ENCODE measurements at places on chromosomes 1 and 21.
A peak's percentile ranks its signal among the peaks of the same experiment; 100 is the strongest.

GRCh38 chr21:42140196-42140934 lies 69.2 kb downstream of the UMODL1 start:
- no peak for DNase-seq

DNA sequence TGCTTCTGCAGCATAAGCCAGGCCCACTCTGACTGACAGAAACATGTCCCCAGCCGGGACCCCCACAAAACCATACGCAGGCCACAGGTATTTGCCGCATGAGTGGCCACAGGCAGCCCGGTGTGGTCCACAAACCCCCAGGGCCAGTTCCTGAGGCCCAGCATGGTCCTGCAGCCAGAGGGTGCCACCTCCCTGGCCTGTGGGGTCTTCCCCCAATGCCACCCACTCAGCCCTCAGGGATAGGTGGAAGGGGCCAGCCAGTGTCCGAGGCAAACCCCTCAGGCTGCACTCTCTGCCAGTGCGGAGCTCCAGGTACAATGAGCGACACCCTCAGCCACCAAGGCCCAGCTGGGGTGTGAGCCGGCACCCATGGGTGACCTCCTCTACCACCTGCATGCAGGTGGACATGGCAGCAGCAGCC lies 43.5 kb downstream of the UBE2G2 start:
- no peak for DNase-seq

DNA sequence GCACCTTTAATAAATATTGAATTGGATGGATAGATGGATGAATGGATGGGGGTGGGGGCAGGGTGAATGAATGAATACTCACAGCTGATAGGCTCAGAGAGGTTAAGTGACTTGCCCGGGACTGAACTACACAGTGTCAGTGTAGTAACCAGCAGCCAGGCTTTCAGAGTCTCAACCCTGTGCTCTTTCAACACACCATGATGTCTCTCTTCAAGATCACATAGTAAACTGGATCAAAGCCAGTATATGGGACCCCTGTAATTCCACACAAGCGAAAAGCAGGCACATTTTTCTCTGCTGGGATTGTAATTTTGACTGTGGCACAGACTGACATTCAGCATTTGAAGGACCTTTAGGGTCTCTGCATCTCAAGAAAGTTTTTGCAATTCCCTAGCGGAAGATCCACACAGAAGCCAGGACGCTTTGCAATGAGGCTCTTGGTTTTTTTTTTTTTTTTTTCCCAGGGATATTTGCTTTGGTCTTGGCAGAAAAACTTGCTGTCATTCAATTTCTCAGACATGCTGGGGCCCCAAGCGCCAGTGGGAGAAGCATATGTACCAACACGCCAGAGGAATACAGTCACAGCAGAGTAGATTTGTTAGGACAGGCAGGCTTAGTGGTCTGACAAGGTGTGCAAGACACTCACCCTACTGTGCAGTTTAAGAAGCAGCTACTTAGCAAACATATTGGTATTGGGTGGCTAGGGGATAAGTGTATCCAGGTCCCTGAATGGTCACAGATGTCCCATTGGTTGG lies 213.1 kb upstream of the CAMK1G start:
- no peak for DNase-seq

DNA sequence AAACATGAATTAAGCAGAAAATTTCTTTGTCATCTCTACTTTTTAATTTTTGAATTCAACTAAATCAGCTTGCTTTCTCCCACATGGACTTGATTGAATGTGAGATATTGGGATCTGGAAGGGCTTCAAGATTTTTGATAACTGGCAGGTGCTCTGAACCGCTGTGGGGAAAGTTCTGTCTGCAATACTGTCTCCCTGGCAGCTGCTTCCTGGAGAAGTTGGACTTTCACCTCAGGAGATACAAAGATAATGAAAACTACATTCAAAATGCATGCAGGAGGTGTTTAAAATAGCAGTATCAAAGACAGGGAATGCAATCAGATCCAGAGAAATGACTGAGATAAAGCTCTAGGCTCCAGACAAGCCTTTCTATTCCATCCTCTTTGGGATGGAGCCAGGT lies 338.3 kb downstream of the NEGR1 start:
- DNase-seq = no peak

GRCh38 chr1:203839081-203839480 lies 22.3 kb upstream of the SNRPE start:
- no peak for DNase-seq

DNA sequence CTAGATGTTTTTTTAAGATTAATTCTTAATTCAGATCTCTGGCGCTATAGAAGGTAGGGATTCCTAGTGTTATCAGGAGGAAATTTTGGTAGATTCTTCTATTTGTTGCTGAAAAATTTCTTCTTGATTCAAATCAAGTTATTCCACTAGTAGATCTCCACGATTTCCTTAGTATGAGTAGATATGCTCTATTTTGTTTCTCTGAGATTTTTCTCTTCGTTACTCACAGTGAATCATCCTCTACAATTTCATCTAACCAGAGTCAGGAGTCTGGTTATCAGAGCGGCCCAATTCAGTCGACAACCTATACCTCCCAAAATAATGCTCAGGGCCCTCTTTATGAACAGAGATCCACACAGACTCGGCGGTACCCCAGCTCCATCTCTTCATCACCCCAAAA lies 18.8 kb upstream of the HAX1 start:
- DNase-seq = no peak

DNA sequence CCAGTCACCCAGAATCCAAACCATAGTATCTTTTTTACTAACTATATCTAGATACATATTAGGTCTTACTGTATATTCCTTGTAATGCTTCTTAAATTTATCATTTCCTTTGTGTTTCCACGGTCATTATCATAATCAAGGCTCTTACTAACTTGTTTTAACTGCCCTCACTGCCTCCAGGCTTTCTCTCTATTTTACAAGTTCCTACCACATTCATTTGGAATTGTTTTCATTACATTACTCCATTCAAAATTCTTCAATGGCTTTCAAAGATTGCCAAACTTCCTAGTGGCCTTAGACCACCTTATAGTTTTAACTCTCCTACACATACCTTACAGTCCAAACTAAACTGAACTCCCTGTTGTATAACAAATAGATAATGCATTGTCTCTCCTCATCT lies 6.3 kb downstream of the HFM1 start:
- DNase-seq = no peak

GRCh38 chr1:244964112-244964971 lies 100.0 kb upstream of the HNRNPU start:
- peak; percentile 27 for DNase-seq

- peak; percentile 81 for DNase-seq
Observed at GRCh38 chr1:28602536-28603439, 10.7 kb downstream of the RAB42 start.

DNA sequence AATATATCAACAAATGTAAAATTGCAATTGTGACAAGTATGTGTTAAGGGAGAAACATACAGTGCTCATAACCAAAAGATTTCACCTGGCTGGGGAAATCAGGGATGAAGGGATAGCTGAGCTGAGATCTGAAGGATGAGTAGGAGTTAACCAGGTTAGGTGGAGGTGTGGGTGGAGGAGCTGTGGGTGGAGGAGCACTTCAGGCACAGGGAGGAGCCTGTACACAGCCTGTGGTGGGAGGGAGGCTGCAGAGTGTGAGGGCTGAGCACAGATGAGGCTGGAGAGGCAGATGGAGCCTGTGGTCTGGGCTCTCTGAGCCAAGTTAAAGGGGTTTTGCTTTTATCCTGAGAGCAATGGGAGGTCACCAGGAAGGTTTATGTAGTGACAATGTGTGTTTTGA lies 111.9 kb downstream of the XCL2 start:
- no peak for DNase-seq

GRCh38 chr1:41396084-41396483 lies 34.9 kb downstream of the FOXO6 start:
- no peak for DNase-seq

DNA sequence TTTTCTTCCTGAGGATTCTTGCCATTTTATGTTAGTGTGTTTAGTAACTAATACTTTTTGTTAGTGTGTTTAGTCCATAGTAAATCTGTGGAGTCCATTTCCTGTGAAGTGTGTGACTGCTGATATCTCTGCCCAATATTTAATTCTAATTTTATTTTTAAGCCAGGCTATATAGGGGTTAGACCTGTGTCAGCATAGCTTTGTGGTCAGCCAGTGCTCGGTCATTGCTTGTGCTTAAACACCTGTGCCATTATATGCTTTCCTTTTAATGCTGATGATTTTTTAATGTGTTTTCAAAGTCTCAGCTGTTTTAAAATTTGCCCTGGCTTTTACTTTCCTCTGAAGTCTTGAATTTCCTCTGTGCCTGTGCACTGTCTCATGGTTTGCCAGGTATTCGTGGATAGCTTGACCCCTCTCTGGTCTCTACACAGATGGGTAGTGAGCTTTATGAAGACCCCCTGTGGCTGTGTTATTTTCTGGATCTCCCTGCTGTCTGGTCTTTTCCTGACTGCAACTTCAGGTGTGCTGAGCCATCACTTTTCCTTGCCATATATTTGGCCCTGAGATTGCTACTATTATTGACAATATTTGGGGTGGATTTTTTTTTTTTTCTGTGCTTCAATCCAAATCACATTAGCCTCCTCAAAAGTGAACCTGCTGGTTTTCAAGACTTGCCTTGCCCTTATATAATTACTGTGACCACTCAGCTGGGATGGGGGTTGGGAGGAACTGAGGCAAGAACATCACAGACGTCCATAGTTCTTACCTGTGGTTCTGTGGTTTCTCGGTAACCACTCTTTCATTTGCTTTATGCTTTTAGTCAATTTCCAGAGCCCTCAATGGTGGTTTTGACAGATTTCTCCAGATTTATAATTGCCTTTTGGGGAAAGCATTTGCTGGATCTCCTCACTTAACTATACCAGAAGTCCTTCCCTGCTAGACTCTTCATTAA lies 59.6 kb downstream of the RPS6KC1 start:
- no peak for DNase-seq

DNA sequence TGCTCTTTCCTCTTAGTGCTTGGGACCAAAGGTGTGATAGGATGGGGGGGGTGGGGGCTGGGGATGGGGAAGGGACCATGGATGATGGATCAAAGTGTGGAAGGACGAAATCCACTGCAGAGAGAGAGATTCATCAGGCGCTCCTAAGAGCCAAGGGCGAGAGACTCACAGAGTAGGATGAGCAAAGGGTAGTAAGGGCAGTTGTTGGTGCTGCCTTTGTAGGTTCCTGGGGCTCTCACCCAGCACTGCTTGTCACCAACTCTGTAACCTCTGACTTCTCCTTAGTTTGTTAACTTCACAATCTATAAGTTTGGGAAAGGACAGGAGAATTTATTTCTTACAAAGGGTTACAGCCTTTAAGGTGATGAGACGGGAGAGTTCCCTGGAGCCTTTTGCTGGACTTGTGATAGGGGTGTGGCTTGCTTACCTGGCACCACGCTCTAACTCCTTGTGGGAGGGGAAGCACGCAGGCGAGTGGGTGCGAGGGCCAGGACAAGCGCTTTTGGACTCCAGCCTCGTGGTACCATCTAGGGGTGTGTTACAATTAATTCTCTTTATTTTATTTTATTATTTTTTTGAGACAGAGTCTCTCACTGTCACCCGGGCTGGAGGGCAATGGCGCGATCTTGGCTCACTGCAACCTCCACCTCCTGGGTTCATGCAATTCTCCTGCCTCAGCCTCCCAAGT lies 1.6 kb upstream of the PDXK start:
- no peak for DNase-seq

DNA sequence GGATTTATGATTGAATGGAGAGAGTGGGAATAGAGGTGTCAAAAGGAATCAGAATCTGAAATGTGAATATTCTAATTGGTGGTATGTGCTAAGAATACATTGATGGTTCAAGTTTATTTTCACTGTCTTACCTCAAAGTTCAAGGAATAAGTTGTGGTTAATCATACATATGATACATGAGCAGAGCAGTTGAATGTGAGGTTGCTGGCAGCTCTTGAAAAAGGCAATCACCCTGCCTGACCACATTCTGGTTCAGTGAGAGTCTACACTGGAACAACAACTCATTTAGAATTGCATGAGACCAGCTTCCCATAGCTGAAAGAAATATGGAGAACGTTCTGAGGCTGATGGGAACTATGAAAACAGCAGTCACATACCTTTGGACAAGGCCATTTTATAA lies 68.3 kb upstream of the ARHGAP29 start:
- no peak for DNase-seq

GRCh38 chr1:62346886-62347285 lies 27.7 kb upstream of the KANK4 start:
- DNase-seq = no peak

GRCh38 chr1:218983433-218983832 lies 190.2 kb upstream of the LYPLAL1 start:
- no peak for DNase-seq

- DNase-seq = no peak
Observed at GRCh38 chr1:238900334-238900865, 486.0 kb upstream of the CHRM3 start.

DNA sequence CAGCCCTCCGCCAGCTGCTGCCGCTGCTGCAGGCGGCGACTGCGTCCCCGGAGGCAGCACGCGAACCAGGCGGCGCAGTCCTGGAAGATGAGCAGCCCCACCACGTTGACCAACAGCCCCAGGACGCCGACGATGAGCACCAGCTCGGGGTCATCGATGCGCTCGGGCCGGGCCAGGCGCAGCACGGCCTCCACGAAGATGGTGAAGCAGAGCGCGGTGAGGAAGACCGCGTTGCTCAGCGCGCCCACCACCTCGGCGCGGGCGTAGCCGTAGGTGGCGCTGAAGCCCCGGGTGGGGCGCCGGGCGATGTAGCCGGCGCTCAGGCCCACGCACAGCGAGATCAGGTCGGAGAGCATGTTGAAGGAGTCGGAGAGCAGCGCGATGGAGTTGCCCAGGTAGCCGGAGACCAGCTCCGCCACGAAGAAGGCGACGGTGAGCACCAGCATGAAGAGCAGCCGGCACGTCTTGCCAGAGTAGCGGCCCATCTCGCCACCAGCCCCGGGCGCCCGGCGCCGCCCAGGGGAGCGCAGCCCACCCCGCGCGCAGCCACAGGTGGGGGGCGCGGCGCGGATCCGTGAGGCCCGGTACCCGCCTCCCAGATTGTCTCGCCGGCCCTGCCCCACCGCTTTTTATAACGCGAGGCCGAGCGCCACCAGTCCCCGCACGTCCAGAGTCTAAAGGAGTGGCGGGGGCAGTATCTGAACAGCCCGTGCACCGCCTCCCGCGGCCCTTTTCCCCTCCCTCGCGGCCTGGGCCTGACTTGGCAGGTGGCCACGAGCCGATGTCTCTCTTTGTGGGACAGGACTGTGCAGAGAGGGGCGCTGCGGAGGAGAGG lies at the start of gene SLC30A10:
Gene SLC30A10 (minus strand): TSS at position 602 of the 835 bp plus-strand sequence. CDS start 117 bp downstream, at position 485.
- DNase-seq = peak; percentile 20

GRCh38 chr1:185654199-185654951 lies 79.8 kb upstream of the HMCN1 start:
- no peak for DNase-seq

DNA sequence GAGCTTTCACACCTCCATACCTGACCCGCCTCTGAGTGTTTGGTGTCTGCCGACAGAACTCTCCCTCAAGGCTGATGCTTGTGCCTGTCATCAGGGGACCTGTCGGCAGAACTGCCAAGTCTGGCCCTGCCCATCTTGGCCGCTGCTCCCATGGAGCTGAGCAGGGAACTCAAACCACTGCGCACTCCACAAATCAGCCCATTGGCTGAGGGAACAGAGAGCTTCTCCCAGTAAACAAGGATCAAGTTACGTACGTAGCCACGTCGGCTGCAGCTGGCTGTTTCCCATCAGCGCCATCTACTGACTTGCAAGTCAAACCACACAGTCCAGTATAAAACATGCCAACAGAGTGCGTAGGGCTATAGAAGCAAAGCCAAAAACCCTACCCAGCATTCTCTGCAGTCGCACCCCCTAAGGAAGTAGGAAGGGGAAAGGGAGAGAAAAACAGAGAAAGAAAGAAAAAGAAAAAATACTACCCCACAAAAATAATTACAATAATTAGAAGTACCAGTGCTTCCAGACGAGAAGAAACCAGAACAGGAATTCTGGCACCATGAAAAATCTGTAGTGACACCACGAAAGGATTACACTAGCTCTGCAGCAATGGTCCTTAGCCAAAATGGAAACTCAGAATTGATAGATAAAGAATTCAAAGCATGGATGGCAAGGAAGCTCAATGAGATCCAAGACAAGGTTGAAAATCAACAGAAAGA lies 13.1 kb downstream of the KRTAP13-1 start:
- DNase-seq = peak; percentile 54
